ENCODE measurements at places on chromosomes 13 and 19.

DNA sequence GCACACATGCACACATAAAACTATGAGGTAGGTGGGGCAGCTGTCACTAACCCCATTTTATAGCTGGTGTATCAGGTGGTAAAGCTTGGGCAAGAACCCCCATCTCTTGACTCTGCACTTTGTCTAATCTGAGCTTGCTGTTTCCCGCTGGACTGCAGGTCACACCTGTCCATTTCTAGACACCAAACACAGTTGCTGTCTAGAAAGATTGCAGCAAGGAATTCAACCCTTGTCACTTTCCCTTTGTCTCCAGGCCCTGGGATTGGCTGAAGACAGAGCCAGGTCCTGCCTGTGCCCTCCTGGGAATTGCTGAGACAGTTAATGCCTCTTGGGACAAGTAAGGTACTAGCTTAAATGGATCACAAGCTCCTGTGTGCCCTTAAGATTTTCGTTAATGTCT lies 83.8 kb downstream of the RNASEH2B start:
- no peak for DNase-seq

DNA sequence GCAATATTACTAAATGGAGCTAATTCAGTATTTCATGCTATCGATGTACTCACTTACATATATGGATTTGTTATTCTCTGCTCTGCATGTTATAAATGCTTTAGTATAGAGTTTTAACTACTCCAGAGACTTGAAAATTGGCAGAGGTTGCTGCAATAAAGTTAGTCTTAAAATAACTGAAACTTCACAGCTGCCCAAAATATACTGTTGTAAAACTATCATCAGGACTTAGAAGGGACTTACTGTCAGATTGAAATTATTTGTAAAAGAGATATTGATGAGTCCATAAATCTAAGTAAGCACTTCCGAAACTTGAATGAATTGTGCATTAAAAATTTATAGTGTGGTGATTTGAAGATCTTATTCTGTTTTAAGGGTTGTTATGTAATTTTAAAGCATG lies 1178.2 kb upstream of the PCDH20 start:
- no peak for DNase-seq

- DNase-seq, result no peak
These were observed 546 bp upstream of the ZNF546 start for GRCh38 chr19:39996218-39996810.

GRCh38 chr13:48580185-48580803 lies 47.4 kb upstream of the RCBTB2 start:
- peak; percentile 80 for DNase-seq

DNA sequence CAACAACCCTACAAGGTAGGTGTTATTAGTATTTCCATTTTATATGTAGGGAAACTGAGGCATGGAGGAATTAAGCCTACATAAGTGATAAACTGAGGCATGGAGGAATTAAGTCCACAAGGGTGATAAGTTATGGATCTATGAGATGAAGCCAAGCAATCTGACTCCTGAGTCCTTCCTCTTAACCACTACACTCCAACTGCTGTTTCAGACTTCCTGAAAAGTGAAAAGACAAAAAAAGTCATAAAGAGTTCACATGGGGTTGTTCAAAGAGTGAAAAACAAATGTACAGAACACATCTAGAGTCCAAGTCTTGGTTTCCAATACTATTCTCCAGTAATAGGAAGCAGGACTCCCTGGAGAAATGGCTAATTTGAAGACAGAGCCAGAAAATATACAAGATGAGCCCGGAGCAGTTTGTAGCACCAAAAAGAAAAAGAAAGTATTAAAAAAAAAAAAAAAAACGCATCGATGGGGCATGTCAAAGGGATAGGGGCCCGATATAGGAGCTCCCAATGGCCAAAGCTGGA lies 12.1 kb downstream of the CRYL1 start:
- DNase-seq, result no peak

GRCh38 chr13:113540523-113540922 lies 44.0 kb upstream of the TFDP1 start:
- no peak for DNase-seq

DNA sequence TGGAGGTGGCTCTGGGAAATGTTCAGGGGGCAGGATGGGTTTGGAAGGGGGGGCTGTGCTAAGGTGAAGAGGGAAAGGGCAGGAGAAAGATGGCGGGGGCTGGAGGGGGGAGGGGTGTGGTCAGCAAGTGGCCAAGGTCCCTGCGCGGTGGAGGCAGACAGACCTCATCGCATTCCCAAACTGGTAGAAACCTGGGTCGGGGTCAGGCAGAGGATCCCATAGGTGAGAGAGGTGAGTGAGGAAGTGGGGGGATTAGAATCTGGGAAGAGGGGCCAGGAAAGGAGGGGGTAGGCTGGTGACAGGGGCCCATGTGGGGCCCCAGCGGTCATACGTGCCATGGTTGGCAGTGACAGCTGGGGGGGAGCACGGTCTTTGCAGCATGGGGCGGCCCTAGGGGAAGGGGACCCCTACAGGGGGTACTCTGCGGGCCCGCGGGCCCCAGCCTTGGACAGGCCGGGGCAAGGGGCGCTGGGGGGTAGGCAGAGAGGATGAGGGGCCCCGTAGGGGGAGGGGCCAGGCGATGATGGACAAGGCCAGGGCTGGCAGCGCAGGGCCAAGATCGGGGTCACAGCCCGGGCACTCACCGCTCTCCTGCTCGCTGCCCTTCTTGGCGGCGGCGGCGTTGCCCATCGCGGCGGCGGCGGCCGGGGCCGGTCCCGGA lies 514 bp downstream of the PRKACA start:
- DNase-seq, result peak; percentile 14

- no peak for DNase-seq
These were observed 18.6 kb downstream of the ITM2B start for GRCh38 chr13:48251611-48252081.

Data from CD4-positive, alpha-beta T cell treated with Interleukin-12 subunit alpha and Interleukin-12 subunit beta, for 1 hour (primary cell).